PC-9 (cell line): ENCODE measurements at places on chromosomes 12 and 14.

GRCh38 chr14:78363008-78363407 is 192.8 kb downstream of the NRXN3 start:
- no peak for DNase-seq

DNA sequence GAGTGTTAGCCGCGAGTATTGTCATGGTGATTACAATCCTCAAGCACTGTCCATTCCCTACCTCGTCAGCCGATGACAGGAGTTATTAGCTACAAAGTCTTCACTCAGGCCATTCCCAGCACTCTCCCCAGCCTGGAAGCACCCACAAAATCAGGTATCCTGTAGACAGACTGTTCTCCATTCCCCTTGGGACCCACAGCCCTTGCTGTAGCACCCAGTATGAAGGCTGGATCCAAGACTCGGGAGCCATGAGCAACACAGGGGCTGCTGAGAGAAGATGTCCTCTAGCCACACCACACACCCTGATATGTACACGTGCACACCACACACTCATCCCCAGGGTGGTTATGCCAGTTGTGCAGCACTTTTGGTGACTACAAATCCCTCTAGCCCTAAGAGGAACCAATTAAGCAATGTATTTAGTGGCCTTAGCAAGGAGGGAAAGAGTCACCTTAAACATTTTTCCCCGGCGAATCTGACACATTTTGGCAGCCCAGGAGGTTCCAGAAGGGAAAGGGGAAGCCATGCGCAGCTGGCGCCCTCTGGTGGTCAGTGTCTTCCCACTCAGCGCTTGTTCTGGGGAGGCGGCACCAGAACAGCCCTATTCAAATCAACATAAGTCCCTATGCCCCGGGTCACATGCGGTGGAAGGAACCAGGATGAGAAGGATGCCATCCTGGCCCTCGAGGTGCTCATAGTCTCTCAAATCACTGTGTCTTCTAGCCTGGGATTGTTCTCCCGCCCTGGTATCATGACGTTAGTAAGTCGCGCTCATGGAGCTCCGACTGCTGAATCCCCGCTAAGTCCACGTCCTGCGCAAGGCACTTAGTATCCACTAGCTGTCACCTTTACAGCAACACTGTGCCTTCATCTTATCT is 96.9 kb downstream of the GCH1 start:
- DNase-seq: peak; percentile 66

GRCh38 chr14:104392001-104392395 is 187.6 kb upstream of the C14orf180 start:
- no peak for DNase-seq

GRCh38 chr12:55037351-55037987 is 17.7 kb downstream of the NEUROD4 start:
- no peak for DNase-seq

GRCh38 chr12:51592034-51592705 is 1.1 kb downstream of the SCN8A start:
- DNase-seq: no peak

- DNase-seq: no peak
Observed at GRCh38 chr12:109567967-109568366, 5.3 kb downstream of the MMAB start.

- no peak for DNase-seq
Observed at GRCh38 chr14:21734457-21735074, 60.9 kb upstream of the OR4E1 start.

DNA sequence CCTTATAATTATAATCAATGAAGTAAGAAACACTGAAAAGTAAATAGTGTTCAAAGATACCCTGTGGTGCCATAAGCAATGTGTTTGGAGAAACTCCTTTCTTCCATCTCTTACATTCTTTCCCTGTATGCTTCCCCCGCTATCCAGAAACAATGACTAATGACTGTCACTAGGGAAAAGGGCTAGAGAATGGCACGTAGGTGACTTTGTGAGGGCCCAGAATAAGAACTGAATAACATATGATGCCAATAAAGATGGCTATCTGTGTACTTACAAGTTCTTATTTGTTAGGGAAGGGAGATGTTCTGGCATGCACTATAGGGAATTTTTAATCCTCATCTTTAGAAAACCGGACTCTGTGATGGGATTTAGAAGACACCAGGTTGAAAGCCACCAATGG is 4.7 kb upstream of the KRT7 start:
- peak; percentile 89 for DNase-seq

DNA sequence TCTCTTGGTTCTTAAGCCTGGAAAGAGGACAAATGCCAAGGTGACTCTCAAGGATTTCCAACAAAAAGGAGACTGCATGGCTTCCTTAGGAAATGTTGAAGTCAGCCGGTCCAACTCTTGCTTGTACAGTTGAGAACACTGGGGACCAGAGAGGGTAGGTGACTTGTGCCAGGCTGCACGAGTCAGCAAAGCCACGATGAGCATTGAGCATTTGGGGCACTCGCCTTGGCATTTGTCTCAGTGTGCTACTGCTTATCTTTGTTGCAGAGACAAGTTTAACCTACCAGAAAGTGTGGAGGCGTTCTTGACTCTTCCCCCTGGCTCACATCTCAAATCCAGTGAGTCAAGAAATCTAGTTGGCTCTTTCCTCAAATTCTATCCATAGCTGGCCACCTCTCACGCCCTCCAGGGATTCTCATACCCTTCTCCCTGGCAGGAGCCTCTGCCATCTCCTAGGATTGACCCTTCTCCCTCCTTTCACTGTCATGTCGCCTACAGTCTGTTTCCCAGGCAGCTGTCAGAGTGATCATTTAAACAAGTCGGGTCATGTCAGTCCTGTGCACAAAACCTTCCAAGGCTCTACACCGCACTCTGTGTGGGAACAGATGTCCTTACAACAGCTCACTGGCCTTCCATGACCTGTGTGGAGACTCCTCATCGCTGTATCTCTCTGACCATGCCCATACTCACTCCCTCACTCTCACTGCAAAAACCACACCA is 17.2 kb upstream of the KRT83 start:
- no peak for DNase-seq

- no peak for DNase-seq
Observed at GRCh38 chr14:68820999-68821683, 28.3 kb upstream of the ZFP36L1 start.

GRCh38 chr12:46354111-46354801 is 18.3 kb downstream of the SLC38A2 start:
- no peak for DNase-seq

GRCh38 chr12:29743801-29744200 is 39.9 kb downstream of the TMTC1 start:
- no peak for DNase-seq

- DNase-seq: no peak
Observed at GRCh38 chr12:31815096-31815495, 86.3 kb upstream of the AMN1 start.

GRCh38 chr12:10136637-10137205 is 6.7 kb upstream of the CLEC7A start:
- DNase-seq: no peak

DNA sequence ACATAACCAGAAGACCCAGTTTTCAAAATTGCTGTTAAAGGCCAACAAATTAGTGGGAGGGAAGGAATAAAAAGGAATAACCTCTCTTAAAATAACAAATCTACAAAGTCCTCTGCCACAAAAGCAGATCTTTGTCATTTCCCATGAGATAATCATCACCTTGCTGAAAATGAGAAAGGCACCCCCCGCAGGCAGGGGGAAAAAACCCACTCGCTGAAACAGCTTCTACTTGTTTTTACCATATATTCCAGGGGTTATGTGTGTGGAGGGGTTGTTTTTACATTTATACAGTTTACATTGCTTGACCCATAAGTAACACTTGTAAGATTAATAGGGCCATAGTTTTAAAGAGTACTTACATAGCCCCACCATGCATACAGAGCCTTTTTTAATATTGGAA is 131.0 kb downstream of the PRICKLE1 start:
- DNase-seq: no peak

GRCh38 chr12:130371296-130371695 is 33.6 kb downstream of the PIWIL1 start:
- DNase-seq: no peak

DNA sequence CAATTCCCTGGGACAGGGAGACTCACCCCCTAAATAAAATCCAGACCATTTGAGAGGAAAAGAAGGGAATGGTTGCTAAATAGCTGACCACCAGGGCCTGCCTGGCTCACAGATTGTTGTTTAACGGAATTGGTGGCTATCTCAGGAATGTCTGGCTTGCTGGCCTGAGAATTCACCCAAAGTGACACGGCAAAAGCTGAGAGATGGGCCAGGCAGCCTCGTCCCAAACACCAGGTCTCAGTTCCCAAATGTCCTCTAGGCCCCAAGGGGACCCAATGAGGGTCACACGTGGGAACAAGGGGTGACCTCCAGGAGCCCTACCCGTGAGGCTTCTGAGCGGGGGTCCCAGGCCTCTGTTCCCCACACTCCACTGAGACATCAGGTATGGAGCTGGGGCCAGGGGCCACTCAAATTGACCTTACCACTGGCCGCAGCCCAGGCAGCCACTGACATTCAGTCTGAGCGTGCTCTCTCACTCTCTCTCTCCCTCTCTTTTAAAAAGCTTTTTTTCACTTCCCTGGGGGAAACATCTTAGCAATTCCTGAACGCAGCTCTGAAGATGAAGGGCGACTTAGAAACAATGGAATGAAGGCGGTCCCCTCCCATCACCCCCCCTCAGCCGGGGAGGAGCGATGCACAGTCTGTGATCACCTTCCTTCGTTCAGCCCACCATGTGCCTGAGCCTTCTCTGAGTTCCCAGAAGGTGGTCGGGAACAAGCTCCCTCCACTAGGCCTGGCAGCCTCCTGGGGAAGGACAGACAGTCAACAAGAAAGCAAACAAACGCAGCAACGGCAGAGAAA is 131.2 kb downstream of the SCARB1 start:
- no peak for DNase-seq

- DNase-seq: peak; percentile 24
Observed at GRCh38 chr12:72271451-72272090, 599 bp upstream of the TRHDE start.

DNA sequence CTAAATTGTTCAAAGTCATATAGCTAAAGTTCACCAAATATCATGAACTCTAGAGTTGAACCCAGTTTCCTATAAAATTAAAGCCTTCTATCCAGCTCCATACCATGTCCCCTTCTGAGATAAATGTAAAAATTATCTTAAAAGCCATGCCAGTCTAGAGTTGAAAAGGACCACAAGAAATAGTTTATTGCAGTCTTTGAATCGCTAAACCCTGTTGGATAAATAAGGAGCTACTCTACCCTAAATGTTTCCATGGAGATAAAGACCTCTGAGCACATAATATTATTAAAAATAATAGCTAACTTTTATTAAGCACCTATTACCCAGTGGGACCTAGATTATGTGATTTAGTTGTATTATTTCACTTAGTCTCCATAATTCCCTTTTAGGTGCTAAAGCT is 227.6 kb upstream of the NOS1 start:
- no peak for DNase-seq

GRCh38 chr12:27524839-27525753 is 1.1 kb downstream of the PPFIBP1 start:
- DNase-seq: peak; percentile 29

DNA sequence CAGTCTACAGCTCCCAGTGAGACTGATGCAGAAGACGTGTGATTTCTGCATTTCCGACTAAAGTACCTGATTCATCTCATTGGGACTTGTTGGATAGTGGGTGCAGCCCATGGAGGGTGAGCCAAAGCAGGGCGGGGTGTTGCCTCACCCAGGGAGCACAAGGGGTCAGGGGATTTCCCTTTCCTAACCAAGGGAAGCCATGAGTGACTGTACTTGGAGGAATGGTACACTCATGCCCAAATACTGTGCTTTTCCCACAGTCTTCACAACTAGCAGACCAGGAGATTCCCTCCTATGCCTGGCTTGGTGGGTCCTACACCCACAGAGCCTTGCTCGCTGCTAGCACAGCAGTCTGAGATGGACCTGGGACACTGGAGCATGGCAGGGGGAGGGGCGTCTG is 21.0 kb upstream of the ABCC9 start:
- no peak for DNase-seq

DNA sequence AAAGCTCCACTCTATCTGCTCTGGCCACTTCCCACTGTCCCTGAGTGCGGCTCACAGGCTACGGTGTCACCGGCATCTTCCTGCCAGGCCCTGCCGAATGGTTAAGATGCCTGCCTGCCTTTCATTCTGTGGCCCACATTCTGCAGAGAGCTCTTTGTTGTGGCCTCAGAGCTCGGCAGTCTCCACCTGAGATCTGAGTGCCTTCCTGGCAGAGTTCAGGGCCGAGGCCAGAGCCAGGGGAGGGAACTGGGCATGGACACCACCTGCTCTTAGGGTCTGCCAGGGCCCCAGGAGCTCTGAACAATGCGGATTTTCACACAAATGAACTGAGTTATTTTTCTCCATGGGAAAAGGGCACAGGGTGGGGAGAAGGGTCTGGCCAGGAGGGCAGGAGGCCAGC is 127.2 kb downstream of the RBM19 start:
- no peak for DNase-seq

DNA sequence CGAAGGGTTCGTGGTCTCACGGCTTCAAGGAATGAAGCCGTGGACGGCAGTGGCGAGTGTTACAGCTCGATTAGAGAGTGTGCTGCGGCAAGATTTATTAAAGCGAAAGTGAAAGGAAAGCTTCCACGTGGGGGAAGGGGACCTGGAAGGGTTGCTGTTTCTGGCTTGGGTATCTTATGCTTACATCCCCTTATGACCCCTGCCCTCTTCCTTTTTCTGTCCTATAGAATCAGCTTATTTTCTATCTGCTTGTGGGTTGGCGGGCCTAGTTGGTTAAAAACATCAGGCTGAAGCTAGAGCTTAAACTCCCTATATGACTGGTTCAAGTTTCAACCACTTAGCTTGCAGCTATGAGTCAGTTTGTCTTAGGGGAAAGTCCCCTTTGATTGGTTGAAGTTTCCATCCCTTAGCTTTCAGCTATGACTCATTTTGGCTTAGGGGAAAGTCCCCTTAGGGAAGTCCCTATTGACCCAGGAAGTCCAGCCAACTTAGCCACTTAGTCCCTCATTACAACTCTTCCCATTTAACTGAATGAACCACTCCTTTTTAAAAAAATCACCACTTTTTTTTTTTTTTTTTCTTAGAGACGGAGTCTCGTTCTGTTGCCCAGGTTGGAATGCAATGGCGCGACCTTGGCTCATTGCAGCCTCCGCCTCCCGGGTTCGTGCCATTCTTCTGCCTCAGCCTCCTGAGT is 1494.7 kb upstream of the TMEM132C start:
- peak; percentile 59 for DNase-seq

DNA sequence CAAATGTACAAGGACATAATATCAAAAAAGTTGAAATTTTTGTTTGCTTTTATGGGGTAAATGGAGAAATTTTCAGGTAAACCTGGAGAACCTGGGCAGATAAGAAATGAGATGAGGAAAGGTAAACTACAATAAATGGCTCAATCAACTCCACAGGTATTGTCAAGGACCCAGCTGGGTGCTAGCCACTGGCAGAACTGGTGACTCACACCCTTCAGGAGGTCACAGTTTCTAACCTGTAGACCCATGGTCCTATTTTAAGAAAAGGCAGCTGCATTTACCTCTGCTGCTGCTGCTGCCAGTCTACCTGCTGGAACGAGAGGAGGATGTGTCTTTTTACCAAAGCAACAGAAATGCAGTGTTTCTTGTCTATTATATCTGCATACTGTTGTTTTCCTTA is 226.6 kb downstream of the ALG10B start:
- peak; percentile 60 for DNase-seq

DNA sequence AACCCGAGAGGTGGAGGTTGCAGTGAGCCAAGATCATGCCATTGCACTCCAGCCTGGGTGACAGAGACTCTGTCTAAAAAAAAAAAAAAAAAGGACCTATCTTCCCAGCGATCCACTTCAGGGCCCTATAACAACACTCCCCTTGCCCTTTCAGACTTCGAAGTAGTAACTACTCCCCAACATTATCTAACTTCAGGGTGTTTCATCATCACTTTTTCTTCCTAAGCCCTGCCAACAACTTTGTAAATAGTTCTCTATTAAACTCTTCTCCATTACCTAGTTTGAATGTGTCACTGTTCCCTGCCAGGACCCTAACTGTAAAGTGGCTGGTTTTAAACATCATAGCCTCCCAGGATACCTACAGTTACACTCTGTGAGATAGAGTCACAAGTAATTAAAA is 220.8 kb downstream of the BTG1 start:
- no peak for DNase-seq
